ENCODE measurements at places on chromosomes 2 and 18.

- no peak for DNase-seq
Observed at GRCh38 chr2:145394181-145394580, 874.3 kb upstream of the ZEB2 start.

- no peak for DNase-seq
Observed at GRCh38 chr2:181754105-181754504, 73.8 kb upstream of the NEUROD1 start.

- DNase-seq = no peak
Observed at GRCh38 chr18:59049721-59050660, 89.7 kb upstream of the SEC11C start.

GRCh38 chr2:200679127-200679526 is 93.3 kb downstream of the AOX1 start:
- no peak for DNase-seq

- DNase-seq = no peak
Observed at GRCh38 chr2:47558116-47558767, 155.3 kb downstream of the MSH2 start.
